CD8-positive, alpha-beta memory T cell (primary cell): ENCODE measurements at places on chromosomes 6 and 20. TPM values are rescaled to one million over a fixed set of nuclear protein-coding genes. Genes with fewer than 3 reads are reported as not detected.

GRCh38 chr6:27502508-27503435 is 29.9 kb upstream of the ZNF184 start:
- peak; percentile 40 for DNase-seq

GRCh38 chr6:15266423-15266996 is 20.6 kb downstream of the JARID2 start:
- DNase-seq, result no peak

LY6G6C gene
- total RNA-seq, result not detected

DNA sequence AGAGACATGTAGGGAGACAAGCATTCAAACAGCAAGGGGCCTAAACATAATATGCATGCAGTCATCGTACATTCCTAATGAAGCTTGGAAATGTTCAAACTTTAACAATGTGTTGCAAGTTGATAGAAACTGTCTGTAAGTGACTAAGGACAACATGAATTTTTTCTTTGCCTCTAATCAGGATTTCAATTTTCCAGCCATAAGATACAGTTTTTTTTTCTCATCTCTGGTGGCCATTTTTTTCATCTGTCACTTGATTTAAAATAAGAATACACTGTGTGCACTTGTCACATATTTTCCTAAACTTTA is 22.2 kb upstream of the MTRF1L start:
- DNase-seq, result no peak

DNA sequence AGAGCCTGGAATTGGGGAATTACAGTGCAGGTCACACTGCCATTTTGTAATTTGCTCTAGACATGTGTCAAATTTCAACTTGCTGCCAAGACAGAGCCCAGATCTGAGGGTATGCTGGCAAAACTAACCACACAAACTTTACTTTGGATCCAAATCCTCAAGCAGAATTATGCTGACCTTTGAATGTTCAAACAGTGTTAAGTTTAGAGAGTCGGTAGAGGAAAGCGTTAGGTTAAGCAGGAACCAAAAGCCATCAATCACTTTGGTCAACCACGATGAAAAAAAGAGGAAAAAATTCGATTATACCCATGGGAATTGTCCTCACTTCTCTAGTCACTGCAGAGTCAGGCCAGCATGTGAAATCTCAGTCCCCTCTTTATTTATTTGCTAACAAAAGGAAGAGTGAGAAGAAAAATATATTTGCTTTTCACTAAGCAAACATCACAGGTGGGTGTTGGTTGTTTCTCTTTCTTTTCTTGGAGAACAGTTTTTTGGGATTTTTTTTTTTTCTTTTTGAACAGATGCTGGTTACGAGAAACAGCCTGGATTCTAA is 105.1 kb upstream of the ADGRF1 start:
- DNase-seq, result no peak

DNA sequence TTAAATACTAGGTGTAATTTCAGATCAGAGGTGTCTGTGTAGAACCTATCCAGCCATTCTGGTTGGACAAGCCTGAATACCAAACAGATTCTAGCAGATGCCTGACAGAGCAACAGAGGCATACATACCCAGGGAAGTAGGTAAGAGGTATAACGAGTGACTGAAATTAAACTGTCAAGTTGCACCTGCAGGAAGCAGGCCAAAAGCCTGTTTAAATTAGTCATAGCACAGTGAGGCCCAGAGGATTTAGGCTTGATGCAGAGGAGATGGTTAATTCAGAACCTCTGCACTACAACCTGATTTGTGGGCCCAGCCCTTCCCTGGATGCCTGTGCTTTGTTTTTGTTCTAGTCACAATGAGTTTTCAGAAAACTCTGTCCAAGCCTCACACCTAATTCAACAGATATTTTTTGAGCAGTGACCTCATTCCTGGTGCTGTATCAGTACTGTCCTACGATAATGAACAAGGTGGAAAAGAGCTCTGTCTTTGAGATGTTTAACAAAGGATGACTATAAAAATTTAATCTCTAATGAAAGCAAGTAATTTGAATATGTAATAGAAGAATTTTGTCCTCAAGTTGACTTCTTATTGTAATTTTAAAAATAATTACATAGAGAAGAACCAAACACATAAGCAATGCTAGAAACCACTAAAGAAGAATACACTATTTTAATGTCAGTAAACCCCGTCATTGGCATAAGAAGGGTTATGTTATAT is 31.7 kb downstream of the C6orf58 start:
- no peak for DNase-seq

DNA sequence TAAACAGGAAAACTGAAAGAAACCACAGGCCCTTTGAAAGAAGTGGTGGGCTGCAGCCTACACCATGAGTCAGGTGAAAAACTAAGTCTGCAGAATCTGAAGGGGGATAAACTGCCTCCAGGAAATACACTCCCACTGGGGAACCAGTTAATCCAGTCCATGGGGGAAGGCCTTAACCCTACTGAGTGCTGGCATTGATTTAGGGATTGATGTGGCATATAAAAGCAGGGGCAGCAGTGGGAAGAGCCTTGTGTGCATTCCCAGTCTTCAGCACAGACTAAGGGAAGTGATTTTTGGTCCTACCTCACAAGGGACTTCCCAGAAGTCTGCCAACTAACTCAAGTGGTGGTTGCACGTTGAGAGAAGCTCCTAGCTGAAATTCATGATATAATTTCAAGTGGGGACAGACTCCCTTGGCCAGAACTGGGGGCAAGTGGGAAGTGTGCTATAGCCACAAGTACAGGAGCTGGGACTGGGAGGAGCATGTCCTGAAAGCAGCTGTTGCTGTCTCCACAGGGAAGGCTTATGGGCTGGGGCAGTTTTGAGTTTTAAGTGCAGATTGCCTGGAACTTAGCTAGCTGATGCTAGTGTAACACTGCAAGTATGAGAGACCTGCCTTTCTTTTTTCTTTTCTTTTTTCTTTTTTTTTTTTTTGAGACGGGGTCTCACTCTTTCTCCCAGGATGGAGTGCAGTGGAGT is 31.2 kb downstream of the CITED2 start:
- DNase-seq, result no peak

- DNase-seq, result no peak
These were observed 99.6 kb upstream of the DST start for GRCh38 chr6:56742122-56742791.

SLC12A5 gene
- total RNA-seq, result not detected

GGTLC1 gene
- total RNA-seq, result not detected

ADAM33 gene
- not detected for total RNA-seq

- DNase-seq, result no peak
These were observed 55.6 kb downstream of the KIAA0408 start for GRCh38 chr6:127403636-127404035.

DNA sequence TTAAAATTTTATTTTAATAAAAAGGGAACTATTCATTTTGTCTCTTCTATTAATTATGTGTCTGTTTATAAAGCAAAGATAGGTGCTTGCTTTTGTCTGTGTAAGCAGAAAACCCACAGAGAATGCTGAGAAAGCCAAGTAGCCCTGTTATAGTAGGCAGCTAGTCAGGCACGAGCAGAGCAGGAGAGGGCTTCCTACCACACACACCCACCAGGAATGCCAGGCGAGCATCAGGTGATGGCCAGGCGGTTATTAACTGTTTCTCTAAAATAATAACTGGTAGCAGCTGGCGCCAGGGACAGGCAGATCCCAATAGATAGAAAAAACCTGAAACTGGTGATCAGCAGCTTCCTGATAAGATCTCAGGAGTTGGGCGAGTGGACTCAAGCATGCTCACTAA is 15.7 kb downstream of the C6orf15 start:
- DNase-seq, result no peak

MED23 gene
- 35.1 TPM for total RNA-seq

GRCh38 chr20:46545077-46545826 is 5.2 kb downstream of the OCSTAMP start:
- no peak for DNase-seq

DNA sequence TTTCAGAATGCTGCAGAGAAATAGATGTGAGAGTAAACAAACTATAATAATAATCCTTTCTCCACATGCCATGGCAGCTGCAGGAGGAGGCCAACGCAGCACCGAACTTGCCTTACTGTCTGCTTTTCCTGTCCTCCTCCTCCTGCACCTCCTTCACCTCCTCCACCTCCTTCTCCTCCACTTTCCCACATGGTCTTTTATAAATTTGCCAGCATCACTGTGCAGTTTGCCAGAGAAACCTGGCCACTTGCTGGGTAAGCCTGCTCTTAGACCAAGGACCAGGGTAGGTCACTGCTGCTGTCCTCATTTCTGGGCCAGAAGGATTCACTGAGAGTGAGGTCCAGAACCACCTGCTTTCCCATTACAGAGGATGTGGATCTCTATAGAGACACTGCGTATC is 8.7 kb downstream of the SGK1 start:
- DNase-seq, result no peak

GRCh38 chr20:49272654-49273053 is 5.2 kb downstream of the ZNFX1 start:
- DNase-seq, result no peak

- no peak for DNase-seq
These were observed 42.8 kb downstream of the MAP3K5 start for GRCh38 chr6:136749359-136749997.

RNF182 gene
- not detected for total RNA-seq

- DNase-seq, result no peak
These were observed 1.0 kb downstream of the HCRTR2 start for GRCh38 chr6:55175078-55176049.

WFDC8 gene
- not detected for total RNA-seq

SYCP2 gene
- total RNA-seq, result 3.8 TPM

GRCh38 chr6:22367346-22367745 is 70.5 kb upstream of the PRL start:
- DNase-seq, result no peak

- no peak for DNase-seq
These were observed 6.0 kb upstream of the ZBTB22 start for GRCh38 chr6:33323623-33323948.

DNA sequence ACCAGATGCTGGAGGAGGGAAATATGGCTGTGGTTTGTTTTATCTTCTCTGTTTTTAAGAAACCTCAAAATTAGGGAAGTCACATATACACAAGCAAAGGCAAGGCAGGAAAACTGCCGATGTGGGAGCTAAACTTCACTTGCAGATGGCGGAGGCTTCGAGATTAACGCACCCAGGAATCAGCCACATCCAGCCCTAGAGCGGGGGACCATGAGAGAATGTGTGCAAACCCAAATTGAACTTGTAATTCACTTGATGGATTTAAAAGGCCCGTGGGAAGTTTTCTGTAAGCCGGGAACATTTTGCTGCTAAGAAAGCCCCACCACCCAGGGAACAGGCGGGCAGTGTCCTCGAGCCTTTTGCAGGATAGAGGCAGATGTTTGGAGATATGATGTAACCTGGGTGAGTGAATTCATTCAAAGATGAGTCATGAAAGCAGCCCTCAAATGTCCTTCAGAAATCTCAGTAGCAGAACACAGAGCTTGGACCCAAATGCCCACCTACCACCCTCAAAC is 39.9 kb downstream of the PREX1 start:
- no peak for DNase-seq

DNA sequence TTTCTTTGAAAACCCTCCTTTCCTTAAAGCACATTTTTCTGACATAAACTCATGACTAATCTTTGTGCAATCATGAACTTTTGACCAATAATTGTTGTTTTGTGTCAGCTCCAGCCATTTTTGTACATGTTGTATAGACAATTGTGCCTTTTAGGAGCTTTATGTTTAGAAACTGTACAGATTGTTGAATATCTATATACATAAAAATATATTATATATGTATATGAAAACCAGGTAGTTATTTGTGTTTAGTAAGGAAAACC is 125.7 kb upstream of the EDN1 start:
- no peak for DNase-seq

SMLR1 gene
- total RNA-seq, result not detected

CNKSR3 gene
- total RNA-seq, result 0.62 TPM

GRCh38 chr6:378958-379409 is 12.6 kb upstream of the IRF4 start:
- no peak for DNase-seq

DNA sequence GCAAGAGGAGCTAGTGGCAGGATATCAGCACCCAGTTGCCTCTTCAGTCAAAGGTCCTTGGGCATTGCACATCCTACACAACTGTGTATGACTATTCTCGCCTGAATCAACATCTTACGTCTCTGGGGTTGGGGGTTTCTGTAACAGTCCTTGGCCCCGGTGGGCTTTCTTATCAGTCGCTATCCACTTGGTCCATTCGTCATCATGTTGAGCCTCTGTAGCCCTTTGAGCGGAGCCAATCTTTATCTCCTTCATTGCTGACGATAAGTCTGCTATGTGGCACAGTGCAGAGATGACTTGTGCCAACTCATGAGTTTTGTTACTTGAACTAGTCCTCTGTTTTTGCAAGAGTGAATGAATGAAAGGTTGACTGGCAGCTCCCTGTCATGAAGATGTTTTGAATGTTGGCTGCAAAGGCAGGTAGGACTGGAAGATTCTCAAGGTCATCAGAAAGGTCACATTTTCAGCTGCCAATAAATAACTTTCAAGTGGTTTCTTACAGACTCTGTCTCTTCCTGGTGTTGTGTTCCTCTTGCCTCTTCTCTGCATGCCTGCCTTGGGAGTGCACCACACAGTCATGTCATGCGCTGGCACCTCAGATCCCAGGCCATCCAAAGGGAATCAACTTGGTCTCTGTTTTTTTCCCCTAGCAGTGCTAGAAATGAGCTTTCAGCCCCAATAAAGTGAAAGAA is 238.9 kb downstream of the SLC24A3 start:
- DNase-seq, result no peak

DNA sequence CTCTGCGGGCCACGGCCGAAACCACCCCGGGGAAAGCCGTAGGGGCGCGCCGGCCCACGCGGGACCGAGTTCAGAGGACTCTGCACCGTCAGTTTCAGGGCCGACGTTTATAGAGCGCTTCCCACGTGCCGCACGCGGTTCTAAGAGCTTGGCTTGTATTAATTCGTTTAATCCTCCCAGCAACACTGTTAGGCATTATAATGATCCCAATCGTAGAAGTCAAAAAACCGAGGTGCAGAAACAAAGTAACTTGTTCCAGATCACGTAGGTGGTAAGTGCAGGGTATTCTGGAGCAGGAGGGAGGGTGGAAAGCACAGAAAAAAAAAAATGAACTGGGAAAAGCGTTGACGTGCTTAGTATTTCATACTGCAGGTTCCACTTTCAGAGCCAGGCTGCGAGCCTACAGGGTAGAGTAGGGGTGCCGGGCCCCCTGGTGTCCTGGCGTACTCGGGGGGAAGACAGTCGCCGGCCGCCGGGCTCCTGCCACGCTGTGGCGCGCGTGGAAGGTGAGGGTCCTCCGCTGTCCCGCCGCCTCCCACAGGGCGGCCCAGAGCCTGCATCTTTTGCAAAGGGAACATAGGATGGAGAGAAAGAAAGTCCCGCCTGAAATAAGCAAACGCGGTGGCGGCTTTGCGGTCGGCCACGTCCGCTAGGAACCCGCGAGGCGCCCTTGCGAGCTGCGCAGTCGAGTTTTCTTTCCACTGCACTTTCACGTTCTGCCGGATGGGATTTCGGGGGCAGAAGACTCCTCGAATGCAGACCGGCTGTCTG is 10.2 kb upstream of the FOXF2 start:
- DNase-seq, result no peak

CLVS2 gene
- total RNA-seq, result not detected
